Hematopoietic multipotent progenitor cell treated with erythropoietin and hydrocortisone succinate and interleukin-3 and kit ligand, for 6 days (in vitro differentiated cells): ENCODE measurements at places on chromosomes 11 and 22.

DNA sequence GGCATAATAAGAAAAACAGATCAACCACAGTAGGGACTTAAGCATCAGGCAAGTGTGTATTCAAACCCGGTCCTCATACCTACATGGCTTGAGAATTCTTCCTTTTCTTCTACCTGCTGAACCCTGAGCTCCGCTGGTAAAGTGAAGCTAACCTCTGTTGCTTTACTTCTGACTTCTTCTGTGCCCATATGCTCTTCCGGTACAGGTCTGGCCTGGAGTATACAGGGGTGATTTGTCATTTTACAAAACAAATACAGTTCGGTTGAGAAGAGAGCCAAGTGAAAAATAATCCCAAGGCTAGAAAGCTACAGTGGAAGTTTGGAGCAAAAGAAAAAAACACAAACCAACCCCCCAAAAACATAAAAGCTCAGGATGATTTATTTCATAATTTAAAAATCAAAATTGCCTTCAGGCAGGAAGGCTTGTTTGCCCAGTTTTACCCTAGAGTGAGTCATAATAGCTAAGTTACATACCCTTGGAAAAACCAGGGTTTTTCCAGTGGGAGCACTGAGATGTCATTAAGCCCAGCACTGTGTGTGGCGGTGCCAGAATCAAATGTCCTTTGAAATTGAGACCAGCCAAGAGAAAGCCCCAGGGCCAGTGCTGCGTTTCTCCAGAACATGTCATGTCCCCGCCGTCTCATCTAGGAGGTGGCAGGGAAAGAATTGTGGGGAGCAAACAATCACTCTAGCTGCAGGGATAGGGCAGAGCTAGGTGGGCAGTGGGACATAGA is 305.5 kb upstream of the ISX start:
- no peak for DNase-seq

DNA sequence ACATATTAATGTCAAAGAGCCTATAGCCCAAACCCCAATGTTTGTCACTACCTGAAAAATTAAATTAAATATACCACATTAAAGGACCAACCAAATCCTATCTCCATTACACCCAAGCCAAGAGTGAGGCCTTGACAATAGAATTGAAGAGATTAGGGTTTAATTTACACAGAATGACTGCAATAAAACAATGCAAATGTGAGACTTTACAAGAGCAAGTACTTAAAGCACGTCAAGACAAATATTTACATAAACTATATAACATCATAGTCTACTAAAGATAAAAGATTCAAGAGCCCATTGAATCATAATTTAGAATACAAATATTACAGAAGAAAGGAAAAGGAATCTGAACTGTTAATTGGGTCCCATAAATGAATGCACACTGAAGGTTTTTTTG is 85.6 kb downstream of the CADM1 start:
- no peak for DNase-seq

DNA sequence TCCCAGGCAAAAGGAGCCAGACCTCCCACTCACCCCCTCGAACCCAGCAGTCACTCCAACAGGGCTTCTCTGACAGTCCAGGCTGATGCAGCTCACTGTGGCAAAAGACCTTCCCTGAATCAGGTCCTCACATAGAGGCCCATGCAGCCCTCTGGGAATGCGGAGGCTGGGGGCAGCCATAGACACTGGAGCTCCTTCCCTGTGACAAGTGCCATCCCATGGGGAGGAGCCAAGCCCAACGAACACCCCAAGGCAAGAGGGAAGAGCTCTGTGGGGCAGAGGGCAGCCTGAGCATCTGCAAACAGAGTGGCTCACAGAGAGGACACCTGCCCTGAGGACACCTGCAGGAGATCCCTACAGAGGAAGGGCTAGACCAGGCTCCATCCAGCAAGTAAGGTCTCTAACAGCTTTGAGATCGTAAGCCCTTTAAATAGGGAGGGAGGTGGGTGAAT is at the start of gene LINC01488:
TSS of gene LINC01488 (plus strand) at position 271 of the 452 bp plus-strand sequence.
- DNase-seq = no peak

GRCh38 chr22:31816750-31817149 is 62.9 kb downstream of the DEPDC5 start:
- no peak for DNase-seq

DNA sequence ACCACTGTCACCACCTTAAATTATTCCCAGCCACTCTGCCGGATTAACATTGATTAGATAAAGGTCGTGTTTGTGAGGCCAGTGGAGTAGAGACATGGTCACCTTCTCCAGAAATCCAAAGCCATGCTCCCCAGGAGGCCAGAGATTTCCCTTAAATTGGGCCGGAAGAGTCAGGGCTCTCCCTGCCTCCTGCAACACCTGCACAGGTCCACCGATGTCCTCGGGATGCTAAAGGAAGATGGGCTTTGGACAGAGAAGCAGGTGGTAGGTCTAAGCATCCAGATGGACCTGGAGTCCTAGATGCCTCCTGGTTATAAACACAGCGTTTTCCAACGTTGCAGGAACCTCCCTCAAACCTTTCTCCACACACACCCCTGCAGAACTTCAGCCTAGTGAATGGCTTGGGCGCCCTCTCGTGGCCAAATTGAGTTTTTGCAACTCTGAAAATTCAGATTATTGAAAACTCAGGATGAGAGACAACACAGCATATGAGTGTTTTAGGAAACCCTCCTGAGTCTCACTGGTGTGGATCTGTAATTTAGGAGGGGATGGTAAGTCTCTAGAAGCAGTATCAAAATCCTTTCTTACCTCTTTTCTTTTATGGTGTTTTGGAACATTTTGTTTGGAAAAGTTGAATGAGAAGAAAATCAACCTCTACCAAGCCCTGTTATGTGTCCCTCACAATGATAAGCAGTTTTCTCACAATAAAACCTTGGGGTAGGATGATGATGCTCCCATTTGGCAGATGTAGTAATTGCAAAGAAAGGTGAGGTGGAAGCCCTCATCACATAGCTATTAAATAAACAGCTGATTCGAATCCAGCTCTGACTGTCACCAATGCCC is 109.6 kb downstream of the RRAS2 start:
- peak; percentile 82 for DNase-seq

- DNase-seq = peak; percentile 77
Measured at GRCh38 chr11:14544611-14545010, 24.4 kb upstream of the PSMA1 start.

DNA sequence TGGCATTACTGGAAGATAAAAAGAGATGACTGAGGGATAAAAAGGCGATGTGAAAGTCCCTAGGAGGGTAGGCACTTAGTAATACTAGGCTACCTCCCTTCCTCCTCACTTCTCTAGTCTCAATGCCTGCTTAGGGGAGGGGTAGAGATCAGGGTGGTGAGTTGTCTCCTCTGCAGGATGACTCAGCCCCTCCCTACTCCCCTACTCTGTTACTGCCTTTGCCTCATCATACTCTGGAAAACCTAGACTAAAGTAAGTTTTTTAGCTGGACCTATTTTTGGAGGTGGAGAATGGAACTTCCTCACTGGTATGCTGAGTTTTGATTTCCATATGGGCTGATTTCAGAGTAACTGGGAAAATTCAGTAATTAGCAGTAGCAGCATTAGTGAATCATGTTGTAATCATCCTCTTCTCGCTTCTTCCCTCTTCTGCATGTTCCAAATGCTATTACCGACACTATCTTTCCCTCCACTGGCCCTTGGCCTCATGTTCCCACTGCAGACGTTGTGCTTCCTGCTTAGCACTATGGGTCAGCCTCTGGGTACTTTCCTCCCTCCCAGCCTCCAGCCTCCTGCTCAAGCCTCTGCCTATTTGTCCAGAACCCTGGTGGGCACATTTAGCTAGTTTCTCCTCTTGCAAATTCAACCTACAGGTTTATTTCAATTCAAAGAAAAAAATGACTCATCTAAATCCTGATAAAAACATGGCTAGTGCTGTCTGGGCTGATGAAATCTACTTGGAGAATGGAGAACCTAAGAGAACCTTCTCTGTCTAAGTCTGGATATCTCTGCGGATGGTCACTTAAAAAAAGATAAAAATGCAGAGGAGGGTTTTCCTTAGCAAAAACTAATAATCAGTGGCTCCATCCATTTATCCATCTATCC is 281.7 kb downstream of the ST3GAL4 start:
- no peak for DNase-seq

DNA sequence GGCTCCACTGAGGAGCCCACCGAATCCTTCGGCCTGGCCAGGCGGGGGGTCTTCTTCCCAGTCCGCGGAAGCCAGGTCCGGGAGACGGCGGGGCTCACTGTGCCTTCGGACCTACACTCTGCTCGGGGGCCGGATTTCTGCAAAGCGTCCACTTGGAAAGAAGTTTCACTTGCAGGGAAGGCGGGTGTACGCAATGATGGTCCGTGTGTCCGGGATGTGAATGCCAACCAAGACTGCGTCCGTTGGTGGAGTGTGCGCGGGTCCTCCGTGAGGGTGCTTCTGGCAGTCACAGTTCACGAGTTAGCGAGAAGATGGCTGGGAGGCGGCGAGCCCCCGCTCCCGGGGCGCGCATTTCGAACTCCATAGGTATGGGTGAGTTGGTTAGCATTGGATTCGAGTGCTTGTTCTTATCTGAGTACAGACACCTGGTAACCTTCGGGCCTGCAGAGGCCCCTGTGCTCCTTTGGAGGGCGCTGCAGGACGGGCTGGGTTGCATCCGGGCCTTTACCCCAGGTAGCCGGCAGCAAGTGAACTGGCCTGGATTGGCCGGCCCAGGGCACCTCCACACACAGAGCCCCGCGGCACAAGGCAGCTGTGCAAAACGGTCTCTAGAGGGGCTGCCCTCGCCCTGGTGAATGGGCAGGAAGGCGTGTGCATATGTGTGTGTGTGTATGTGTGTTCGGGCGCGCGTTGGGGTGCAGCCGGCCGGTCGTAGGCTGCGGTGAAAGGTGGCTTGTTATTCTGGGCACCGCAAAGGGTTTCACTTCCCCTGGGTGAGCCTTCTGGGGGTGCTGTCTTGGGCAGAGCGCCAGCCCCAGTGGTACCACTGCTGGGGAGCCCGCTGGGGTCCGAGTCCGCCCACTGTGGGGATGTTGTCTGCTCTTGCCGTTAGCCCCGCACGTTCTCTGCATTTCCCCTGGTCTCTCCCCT is 13.3 kb upstream of the CYP2R1 start:
- peak; percentile 74 for DNase-seq

- DNase-seq = no peak
Measured at GRCh38 chr11:73632996-73633395, 13.4 kb upstream of the PLEKHB1 start.

DNA sequence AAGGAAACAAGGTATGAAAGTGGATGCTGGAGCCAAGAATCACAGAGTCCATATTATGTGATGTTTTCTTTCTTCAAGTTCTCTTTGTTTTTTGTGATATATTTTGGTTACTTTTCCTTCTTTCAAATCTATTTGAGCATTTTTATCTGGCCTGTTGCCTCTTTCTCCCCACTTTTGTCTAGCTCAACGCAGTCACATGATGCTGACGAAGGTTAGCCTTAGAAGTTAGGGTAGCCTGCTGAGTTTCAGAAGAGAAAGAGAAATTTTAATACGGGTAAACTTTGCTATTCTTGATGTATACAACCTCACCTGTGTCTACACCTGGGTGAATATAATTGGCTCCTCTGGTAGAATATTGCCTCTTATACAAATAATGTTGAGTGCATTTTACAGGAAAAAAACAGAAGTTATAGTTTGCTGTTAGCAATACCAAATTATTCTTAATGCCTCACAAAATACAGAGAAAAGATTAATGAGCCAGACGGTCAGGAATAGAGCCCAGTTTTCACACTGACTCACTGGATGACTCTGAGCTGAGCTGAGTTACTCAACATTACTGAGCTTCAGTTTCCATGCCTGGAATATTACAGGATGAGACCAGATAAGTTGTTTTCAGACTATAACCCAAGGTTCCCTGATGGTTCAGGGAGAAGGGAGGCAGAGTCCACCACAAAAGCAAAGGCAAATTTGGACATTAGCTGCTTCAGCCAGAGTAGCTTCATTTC is 161.6 kb upstream of the BDNF start:
- DNase-seq = no peak

GRCh38 chr22:37423283-37423682 is 4.0 kb downstream of the ELFN2 start:
- DNase-seq = no peak

- DNase-seq = no peak
Measured at GRCh38 chr11:31805037-31805628, 6.0 kb downstream of the PAX6 start.

DNA sequence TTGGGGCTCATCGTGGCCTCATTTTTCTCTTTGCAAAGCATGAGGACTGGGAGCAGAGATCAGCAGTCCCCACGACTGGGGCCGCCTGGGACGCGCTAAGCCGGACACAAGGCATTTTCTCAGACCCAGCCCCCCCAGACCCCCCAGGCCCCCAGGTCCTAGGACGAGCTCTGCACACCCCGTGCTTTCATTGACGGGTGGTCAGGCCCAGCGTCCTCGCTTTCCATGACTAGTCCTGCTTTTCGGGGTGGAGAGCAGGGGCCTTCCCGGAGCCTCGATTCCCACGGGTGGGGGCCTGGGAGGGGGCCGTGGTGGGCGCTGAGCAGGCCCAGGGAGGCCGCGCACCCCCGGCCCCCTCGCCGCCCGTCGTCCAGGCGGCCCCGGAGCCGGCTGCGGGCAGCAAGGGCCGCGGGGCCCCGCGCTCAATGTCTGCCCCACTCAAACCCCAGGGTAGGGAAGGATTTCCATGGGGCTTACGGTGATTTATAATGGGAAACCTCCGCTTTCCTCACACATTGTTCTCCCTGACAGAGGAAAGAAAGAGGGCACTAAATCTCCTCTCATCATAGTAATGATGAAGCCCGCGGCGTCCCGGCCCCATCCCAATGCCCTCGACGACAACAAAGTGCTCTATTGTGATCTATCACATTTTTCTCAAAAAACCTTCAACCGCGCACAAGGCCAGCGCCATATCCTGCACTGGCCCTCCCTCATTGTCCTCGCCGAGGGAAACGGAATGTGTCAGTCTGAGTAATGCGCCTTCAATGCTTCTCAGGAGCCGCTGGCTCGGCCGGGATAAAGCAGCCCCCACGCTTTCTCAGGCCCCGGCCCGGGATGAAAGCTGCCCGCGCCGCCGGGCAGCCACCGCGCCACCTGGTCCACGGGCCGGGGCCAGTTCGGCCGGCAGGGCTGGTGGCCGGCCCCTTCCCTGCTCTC is 10.4 kb upstream of the LINC01488 start:
- DNase-seq = no peak

- DNase-seq = no peak
Measured at GRCh38 chr11:129738242-129738641, 77.4 kb upstream of the TMEM45B start.

DNA sequence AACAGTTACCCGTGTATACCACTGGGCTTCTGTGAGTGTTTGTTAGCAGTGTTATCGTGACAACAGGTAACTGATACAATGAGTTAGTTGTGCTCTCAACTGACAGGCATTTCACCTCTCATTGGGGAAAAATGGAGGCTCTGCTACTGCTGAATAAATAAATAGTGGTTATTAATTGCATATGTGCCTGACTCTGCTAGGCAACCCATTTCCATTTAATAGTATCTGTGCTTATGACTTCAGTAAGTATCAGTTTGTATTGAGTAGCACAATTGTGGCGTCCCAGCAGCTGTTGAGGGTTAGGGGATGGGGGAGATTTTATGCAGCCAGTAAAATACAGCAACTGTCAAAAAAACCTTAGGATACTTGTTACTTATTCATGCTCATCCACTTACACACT is 123.4 kb upstream of the SEZ6L start:
- no peak for DNase-seq

- no peak for DNase-seq
Measured at GRCh38 chr11:122784325-122784955, 53.9 kb upstream of the CRTAM start.

GRCh38 chr11:3086671-3087150 is 29.5 kb upstream of the CARS1 start:
- no peak for DNase-seq
